Right renal pelvis (tissue), 4 donors: ENCODE measurements at places on chromosomes 3 and 15.

DNA sequence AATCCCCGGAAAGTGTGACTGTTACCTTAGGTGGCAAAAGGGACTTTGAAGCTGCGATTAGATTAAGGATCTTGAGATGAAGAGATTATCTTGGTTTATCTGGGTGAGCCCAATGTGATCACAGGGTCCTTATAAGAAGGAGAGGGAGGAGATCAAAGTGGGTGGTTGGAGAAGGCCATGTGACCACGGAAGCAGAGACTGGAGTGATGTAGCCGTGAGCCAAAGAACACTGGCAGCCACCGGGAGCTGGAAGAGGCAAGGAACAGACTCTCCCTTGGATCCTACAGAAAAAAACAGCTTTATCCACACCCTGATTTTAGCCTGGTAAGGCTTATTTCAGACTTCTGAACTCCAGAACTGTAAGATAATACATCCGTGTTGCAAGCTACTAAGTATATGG is 29.9 kb downstream of the CRABP1 start:
- DNase-seq = no peak

GRCh38 chr3:149555927-149556326 is 81.4 kb downstream of the TM4SF4 start:
- no peak for DNase-seq

GRCh38 chr3:16178628-16178988 is 4.1 kb downstream of the GALNT15 start:
- no peak for DNase-seq

DNA sequence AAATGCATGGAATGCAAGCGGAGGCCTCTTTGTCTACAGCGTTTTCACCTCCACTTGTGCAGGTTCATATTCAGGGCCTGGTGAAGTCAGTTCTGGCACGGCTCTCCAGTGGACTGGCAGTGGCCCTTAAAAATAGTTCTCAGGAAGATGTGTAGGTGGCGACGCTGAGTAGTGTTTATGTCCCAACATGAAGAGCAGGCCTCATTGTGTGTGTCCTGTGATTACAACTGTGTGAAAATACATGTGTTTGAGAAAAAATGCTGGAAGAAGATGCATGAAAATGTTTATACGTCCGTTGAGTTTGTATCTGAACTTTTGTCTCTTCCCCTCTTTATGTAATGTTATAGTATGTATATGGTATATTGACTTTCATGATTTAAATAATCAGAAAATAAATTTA is 7.2 kb downstream of the LIPC start:
- DNase-seq = no peak

- no peak for DNase-seq
Observed at GRCh38 chr3:10761583-10761982, 54.4 kb upstream of the SLC6A11 start.

GRCh38 chr3:56858331-56858730 is 56.6 kb upstream of the ARHGEF3 start:
- no peak for DNase-seq

GRCh38 chr3:111598552-111598951 is 3.4 kb upstream of the ZBED2 start:
- no peak for DNase-seq

- DNase-seq = no peak
Observed at GRCh38 chr15:85609492-85609891, 185.2 kb downstream of the KLHL25 start.

GRCh38 chr3:13494463-13495350 is 14.6 kb downstream of the HDAC11 start:
- DNase-seq = no peak

GRCh38 chr3:50111757-50112156 is 23.0 kb downstream of the RBM5 start:
- no peak for DNase-seq

- no peak for DNase-seq
Observed at GRCh38 chr15:78350058-78350457, 9.9 kb downstream of the CRABP1 start.

DNA sequence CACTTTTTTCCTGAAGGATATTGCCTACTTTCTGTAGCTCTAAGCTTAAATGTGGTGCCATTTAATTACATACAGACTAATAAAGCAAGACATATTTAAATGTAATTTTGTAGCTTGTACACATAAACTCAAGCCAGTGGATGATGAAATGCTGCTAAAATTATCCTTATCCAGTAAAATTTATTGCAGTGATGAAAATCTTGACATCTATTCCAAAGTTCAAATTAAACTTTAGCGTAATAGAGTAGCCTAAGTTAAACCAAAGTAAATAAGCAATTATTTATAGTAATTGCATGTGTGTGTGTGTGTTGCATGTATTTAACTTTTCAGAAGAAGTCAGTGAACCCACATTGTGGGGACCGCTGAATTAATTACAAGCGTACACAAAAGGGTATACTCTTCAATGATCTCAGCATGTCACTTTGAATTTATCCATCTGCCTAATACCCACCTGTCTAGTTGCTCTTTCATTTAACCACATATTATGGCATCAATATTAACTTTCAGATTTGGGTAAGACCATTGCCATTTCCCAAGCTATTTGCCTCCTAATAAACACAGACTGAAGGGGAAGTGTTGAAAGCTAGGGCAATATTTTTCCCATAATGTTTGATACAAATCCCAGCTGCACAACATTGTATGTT is 85.0 kb downstream of the MECOM start:
- no peak for DNase-seq
